Thyroid gland (tissue), 4 donors: ENCODE measurements at places on chromosomes 2 and 18.

- DNase-seq, result no peak
These were observed 16.1 kb upstream of the TTLL4 start for GRCh38 chr2:218694405-218695145.

- no peak for DNase-seq
These were observed 26.5 kb downstream of the MDH1 start for GRCh38 chr2:63614983-63615945.

- no peak for DNase-seq
These were observed 5.9 kb upstream of the DLX2 start for GRCh38 chr2:172108587-172108930.

DNA sequence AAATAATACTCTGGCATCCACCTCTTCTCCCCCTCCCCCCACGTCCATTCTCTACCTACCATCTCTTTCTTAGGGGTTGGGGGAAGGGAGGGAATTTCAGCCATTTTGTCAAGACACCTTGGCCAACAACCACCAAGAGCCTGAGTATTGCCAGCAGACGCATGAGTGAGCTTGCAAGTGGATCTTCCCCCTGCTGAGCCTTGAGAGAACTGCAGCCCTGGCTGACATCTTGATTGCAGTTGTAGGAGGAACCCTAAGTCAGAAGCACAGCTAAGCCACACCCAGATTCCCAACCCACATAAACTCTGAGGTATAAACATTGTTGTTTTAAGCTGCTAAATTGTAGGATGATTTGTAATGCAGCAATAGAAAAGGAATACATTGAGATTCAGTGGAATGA is 165.6 kb downstream of the TMEFF2 start:
- DNase-seq, result no peak

DNA sequence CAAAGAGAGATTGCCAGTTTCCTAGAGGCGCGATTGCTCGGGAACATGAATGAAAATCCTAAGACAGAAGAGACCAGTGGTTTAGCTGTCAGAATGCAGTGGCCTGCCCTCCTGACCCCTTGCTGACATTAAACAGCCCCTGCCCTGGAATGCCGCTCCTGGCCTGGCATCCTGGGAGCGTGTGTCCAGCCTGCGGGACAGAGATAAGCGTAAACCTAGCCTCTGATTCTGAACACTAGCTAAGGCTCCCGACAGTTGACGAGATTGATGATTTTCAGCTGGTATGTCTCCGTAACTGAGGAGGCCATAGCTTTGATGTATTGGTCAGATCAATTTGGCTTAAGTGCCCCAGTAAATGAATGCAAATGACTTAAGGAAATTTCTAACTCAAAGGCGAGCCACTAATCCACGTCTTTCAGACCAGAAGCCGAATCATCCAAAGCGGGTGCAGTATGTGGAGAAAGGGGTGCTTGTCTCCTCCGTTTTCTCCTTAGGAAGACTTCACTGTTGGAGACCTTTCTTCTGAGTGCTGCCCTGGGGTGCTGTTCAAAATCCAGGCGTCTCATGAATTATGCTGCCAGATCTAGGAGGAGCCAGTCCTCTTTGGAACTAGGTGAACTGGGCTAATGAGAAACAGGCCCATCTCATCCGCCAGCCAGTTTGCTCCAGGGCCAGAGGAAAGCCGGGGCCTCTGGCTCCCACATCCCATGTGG is 142.5 kb upstream of the L3MBTL4 start:
- DNase-seq, result no peak

DNA sequence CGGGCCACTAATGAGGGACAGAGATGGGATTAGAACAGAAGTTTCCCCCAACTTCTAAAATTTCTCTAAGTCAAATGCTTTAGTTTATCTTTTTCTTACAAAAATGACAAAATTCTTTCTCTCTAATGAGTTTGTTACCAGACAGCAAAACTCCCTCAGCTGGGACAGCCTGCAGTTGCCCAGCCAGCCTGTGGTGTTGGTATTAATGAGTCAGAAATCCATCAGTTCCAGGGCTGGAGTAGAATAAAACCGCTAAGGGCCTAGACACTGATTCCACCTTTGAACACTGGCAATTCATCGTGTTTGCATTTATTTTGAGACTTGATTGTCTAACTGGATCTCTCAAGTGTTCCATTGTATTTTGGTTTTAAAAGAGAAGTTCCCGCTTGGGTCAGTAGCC is 38.3 kb upstream of the SMAD2 start:
- DNase-seq, result peak; percentile 5

- DNase-seq, result peak; percentile 91
These were observed 146.0 kb downstream of the SETBP1 start for GRCh38 chr18:44826418-44827259.

GRCh38 chr18:55324166-55324565 is 263.8 kb downstream of the TCF4 start:
- DNase-seq, result no peak

DNA sequence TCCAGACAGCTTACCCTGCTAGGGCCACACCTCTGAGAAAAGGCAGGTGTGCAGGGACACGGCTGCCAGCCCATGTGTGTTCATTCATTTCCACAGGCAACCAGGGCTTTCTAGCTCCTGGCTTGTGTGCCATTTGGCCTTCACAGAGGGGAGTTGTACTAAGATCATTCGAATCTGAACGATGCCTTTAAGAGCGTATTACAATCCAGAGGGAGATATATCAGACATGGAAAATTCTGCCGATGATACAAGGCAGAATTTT is 64.2 kb upstream of the OTOF start:
- DNase-seq, result peak; percentile 18

DNA sequence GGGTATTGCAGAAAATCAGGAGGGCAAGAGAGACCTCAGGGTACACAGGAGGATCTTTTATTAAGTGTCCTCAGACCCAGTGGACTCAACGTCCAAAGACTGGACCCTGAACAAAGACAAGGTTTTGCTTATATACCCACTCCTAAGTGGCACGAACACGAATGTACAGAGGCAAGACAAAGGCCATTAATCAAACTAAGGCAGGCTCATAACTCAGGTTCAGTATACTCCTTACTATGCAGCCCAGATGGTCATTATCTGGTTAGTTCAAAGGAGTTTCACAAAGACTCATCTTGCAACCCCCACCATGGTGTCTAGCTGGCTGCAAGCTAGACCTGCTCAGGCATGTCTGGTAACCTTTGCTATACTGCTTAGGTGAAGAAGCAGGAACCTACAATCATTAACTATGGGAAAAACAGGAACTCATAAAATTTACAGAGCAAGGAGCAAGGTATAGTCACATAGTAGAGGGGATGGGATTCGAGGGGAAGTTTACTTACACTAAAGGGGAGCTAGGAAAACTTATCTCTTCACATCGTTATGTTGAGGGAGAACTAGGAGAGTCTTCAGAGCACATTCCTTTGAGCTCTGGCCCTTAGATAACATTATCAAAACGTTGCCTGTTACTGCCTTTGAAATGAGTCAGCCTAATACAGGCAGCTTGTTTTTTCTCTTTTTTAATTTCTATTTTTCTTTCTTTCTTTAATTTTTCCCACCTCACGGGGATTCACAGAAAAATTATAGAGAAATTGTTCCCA is 33.9 kb downstream of the SLC4A3 start:
- no peak for DNase-seq

DNA sequence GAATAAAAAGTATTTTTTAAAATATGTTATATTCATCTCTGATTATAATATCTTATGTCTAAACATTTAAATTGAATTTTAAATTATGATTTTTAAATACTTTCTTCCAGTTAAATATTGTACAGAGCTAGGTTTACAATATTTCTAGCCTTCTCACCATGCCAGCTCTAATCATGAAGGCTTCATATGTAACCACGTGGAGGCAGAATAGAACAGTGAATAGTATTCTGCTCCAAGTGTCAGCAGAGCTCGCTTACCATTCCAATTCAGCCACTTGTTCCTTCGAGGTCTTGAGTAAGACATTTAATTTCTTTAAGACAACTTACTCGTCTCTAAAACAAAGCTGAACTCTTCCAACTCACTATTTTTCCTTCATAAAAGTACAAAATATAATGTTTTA is 871.8 kb downstream of the SUCLG1 start:
- no peak for DNase-seq

- DNase-seq, result no peak
These were observed 729.8 kb upstream of the SOX11 start for GRCh38 chr2:4962419-4962818.

GRCh38 chr18:67520351-67520921 is 3.9 kb upstream of the DSEL start:
- no peak for DNase-seq

- no peak for DNase-seq
These were observed 2.1 kb downstream of the NCKAP1 start for GRCh38 chr2:183035954-183036669.

DNA sequence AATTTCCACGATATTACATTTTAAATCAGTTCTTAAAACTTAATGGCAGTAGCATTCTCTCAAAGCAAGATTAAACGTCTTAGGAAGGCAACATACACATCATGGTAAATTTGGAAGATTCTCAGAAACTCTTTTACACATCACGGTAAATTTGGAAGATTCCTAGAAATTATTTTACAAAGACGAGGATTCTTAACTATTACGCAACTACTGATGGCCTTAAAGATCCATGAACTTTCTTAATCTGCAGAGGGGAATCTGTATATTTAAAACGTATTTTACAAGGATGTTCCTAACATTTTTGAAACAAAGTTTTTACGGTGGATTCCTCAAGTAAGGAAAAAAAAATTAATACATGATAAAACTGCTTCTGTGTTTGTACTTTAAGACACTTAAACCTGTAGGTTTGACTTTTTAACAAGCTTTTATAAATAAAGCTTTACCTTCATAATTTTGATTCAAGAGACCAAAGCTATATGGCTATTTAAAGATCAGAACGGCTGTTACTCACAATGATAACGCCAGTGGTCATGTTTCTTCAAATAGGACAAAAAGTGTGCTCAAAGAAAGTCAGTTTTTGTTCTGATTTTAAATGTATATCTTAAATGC is 1.7 kb downstream of the ATF2 start:
- no peak for DNase-seq

DNA sequence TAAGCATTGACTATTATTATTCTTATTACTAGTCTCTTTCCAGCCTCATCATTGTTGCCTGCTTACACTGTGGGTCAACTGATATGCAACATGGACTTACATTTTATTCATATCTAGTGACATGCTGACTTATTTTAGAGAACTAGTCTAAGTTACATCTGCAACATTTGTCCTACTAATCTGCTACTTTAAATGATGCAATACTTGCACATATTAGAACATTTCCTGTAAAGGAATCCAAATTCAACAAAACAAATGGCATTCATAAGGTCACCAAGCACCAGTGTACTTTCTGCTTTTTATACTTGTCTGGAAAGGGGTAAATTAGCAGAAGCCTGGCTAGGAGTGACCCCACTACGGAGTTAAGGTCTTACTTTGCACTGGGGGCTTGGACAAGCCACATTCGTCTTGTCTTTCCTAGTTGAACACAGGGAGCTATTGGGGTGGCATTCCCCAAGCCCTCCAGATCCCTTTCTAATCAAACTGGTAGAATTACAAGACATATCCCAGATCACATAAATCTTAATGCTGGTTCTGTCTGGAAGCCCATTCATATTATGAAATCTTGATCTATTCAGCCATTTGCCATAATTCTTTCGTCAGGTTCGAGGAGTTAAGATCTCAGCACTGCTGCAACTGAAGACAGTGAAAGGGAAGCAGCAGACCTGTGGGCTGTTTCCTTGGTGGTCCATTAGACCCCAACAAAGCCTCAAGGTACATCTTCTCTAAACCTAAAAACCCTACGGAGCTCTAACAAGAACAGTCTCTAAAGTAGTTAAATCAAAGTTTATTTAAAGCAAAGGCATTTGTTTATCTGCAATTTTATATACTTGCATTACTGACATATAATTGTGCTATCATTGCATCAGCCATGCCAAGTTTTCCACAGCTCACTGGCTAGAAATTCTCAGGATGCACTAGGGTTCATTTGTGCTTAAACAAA is 49.9 kb upstream of the RTN4 start:
- DNase-seq, result no peak

GRCh38 chr2:66447677-66448076 is 12.8 kb downstream of the MEIS1 start:
- DNase-seq, result no peak

DNA sequence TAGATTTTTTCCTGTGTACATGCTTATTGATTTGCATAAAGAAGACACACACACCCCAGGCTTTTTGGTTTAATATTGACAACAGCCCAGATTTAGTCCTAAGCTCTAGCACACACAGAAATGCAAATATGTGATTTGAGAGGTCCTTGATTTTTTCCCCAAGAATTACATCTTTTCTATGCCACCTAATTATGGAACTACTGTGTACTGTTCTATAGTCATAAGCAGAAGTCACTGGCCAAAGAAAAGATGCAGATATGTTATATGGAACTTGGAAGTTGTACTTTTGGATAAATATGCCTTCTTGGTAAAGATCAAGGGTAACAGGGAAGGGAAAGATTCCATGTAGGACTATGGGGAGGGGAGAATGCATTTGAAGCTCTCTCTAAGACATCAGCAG is 105.6 kb downstream of the SETBP1 start:
- no peak for DNase-seq

- no peak for DNase-seq
These were observed 1023.0 kb upstream of the ACVR2A start for GRCh38 chr2:146821836-146822316.

DNA sequence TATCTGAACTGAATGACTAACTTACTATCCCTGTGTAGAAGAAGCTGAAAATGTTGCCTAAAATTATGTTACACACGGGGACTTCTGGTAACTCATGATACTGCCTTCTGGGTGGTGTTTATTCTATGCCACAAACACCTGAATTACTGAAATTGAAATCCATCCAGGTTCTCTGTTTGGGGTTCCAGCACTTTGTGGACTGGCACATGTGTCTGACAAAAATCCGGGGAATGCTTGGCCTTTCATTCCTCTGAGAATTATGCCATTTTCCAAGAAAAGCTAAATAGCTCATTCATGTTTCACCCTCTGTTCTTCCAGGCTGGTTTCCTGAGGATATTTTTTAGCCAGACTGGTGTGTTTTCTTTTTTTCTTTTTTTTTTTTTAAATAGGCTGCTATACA is 59.5 kb upstream of the POU3F3 start:
- no peak for DNase-seq

- DNase-seq, result no peak
These were observed 9.7 kb downstream of the COBLL1 start for GRCh38 chr2:164831887-164832286.

DNA sequence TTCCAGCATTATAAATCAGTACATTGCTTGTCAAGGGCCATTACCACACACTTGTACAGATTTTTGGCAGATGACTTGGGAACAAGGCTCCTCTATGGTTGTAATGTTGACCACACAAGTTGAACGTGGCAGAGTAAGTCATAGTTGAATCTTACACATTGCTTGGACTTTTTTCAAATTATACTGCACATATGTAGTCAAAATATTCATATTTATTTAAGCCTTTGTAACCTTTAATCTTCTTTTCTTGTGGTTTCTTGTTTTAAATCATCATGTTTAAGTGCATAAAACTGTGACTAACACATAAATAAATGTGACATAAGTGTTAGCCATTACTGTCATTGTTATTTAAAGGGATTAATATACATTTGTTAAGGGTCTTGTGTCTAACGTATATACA is 52.1 kb upstream of the EPB41L5 start:
- DNase-seq, result peak; percentile 15

GRCh38 chr2:189829102-189829833 is 45.0 kb downstream of the PMS1 start:
- no peak for DNase-seq
